Pancreas (tissue), 10 donors: ENCODE measurements at places on chromosomes 7 and 10. TPM values are rescaled to one million over a fixed set of nuclear protein-coding genes. Genes with fewer than 3 reads are reported as not detected.

CPA4 gene
- polyA plus RNA-seq, result 6.9 TPM

CAV1 gene
- 9.7 TPM for polyA plus RNA-seq

ACBD5 gene
- 7.4 TPM for polyA plus RNA-seq

IFIT5 gene
- polyA plus RNA-seq, result 6.1 TPM

VAX1 gene
- not detected for polyA plus RNA-seq

CTAGE15 gene
- not detected for polyA plus RNA-seq

NPTX2 gene
- 6.5 TPM for polyA plus RNA-seq

LIPK gene
- not detected for polyA plus RNA-seq

LIPN gene
- not detected for polyA plus RNA-seq

TAC1 gene
- 0.57 TPM for polyA plus RNA-seq

SPDYE1 gene
- polyA plus RNA-seq, result not detected

FAM180A gene
- polyA plus RNA-seq, result 0.12 TPM

KCNMA1 gene
- polyA plus RNA-seq, result 9.6 TPM

GPR22 gene
- not detected for polyA plus RNA-seq
